ENCODE measurements at places on chromosomes 7 and 10.
A peak's percentile ranks its signal among the peaks of the same experiment; 100 is the strongest.

GRCh38 chr10:82796510-82796909 is 921.5 kb downstream of the NRG3 start:
- no peaks in the 10 kb centered on the region for H3K4me1 ChIP-seq
- no peaks in the 10 kb centered on the region for H3K27me3 ChIP-seq
- DNase-seq: no peak
- no peak overlapping the region for H3K27ac ChIP-seq

GRCh38 chr10:87694011-87694794 is 34.5 kb downstream of the PAPSS2 start:
- no peak overlapping the region for H3K27ac ChIP-seq
- peaks cover 8% of the 10 kb centered on the region for H3K27me3 ChIP-seq
- H3K4me3 ChIP-seq: no peak overlapping the region
- no peaks in the 10 kb centered on the region for H3K36me3 ChIP-seq
- DNase-seq: no peak

DNA sequence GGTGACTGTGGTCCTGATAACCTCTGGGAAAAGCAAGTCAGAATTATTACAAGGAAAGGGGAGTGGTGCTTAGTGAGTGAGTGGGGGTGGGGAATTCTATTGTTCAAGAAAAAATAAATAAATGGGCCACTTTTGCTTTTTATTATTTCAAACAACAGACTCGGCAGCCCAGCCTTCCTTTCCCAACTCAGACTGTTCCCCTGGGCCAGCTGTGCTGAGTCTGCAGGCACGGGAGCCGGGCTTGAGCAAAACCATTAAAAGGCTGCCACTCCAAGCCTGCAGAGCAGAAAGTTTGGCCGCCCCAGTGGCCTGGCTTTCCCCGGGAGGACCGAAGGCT is 90.0 kb downstream of the PLXNA4 start:
- no peak overlapping the region for H3K4me3 ChIP-seq
- peaks cover 23% of the 10 kb centered on the region for H3K4me1 ChIP-seq
- DNase-seq: no peak
- H3K27ac ChIP-seq: no peak overlapping the region
- no peaks in the 10 kb centered on the region for H3K36me3 ChIP-seq

GRCh38 chr10:103605359-103606096 is 112.0 kb downstream of the NEURL1 start:
- peaks cover 2% of the 10 kb centered on the region for H3K36me3 ChIP-seq
- no peak overlapping the region for H3K4me3 ChIP-seq
- H3K27me3 ChIP-seq: no peaks in the 10 kb centered on the region

- H3K27ac ChIP-seq: no peak overlapping the region
- no peaks in the 10 kb centered on the region for H3K4me1 ChIP-seq
- no peak for DNase-seq
- H3K36me3 ChIP-seq: no peaks in the 10 kb centered on the region
- H3K4me3 ChIP-seq: no peak overlapping the region
Measured at GRCh38 chr7:981793-982510, 1.0 kb upstream of the CYP2W1 start.

- DNase-seq: no peak
- H3K4me3 ChIP-seq: no peak overlapping the region
- H3K27me3 ChIP-seq: peaks cover 22% of the 10 kb centered on the region
- H3K36me3 ChIP-seq: no peaks in the 10 kb centered on the region
- H3K4me1 ChIP-seq: peaks cover 6% of the 10 kb centered on the region
Measured at GRCh38 chr10:1364151-1364910, 308.1 kb downstream of the WDR37 start.

GRCh38 chr7:115779561-115779960 is 251.0 kb downstream of the TFEC start:
- no peak overlapping the region for H3K4me3 ChIP-seq
- H3K36me3 ChIP-seq: no peaks in the 10 kb centered on the region
- H3K4me1 ChIP-seq: no peaks in the 10 kb centered on the region
- no peaks in the 10 kb centered on the region for H3K27me3 ChIP-seq

DNA sequence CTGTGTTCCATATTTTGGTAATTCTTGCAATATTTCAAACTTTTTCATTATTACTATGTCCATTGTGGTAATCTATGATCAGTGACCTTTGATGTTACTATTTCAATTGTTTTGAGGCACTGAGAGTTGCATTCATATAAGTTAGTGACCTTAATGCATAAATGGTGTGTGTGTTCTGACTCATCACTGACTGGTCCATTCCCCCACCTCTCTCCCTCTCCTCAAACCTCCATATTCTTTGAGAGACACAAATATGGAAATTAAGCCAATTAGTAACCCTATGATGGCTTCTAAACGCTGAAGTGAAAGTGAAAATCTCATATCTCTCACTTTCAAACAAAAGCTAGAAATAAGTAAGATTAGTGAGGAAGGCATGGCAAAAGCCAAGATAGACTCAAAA is 739.6 kb downstream of the CCSER2 start:
- H3K27me3 ChIP-seq: no peaks in the 10 kb centered on the region
- H3K4me3 ChIP-seq: no peak overlapping the region
- no peak overlapping the region for H3K27ac ChIP-seq
- no peaks in the 10 kb centered on the region for H3K4me1 ChIP-seq
- H3K36me3 ChIP-seq: no peaks in the 10 kb centered on the region
- no peak for DNase-seq

GRCh38 chr10:68876246-68877138 is 24.6 kb upstream of the DDX50 start:
- no peaks in the 10 kb centered on the region for H3K4me1 ChIP-seq
- no peak for DNase-seq
- H3K27ac ChIP-seq: no peak overlapping the region

GRCh38 chr10:124707551-124707950 is 36.6 kb downstream of the FAM53B start:
- H3K4me3 ChIP-seq: no peak overlapping the region
- DNase-seq: no peak
- H3K27ac ChIP-seq: peak overlapping the region; percentile 95
- peaks cover 89% of the 10 kb centered on the region for H3K4me1 ChIP-seq

- H3K27me3 ChIP-seq: no peaks in the 10 kb centered on the region
- no peaks in the 10 kb centered on the region for H3K36me3 ChIP-seq
- H3K4me3 ChIP-seq: no peak overlapping the region
- no peaks in the 10 kb centered on the region for H3K4me1 ChIP-seq
- H3K27ac ChIP-seq: no peak overlapping the region
Measured at GRCh38 chr10:85008488-85009184, 680.2 kb downstream of the CCSER2 start.

- no peak overlapping the region for H3K4me3 ChIP-seq
- no peaks in the 10 kb centered on the region for H3K36me3 ChIP-seq
- H3K27ac ChIP-seq: no peak overlapping the region
- peaks cover 5% of the 10 kb centered on the region for H3K27me3 ChIP-seq
Measured at GRCh38 chr7:50962962-50963374, 180.3 kb upstream of the GRB10 start.

GRCh38 chr10:96747734-96748550 is 27.6 kb upstream of the PIK3AP1 start:
- no peaks in the 10 kb centered on the region for H3K36me3 ChIP-seq
- H3K27ac ChIP-seq: no peak overlapping the region
- H3K27me3 ChIP-seq: no peaks in the 10 kb centered on the region
- peak; percentile 26 for DNase-seq
- peaks cover 7% of the 10 kb centered on the region for H3K4me1 ChIP-seq

DNA sequence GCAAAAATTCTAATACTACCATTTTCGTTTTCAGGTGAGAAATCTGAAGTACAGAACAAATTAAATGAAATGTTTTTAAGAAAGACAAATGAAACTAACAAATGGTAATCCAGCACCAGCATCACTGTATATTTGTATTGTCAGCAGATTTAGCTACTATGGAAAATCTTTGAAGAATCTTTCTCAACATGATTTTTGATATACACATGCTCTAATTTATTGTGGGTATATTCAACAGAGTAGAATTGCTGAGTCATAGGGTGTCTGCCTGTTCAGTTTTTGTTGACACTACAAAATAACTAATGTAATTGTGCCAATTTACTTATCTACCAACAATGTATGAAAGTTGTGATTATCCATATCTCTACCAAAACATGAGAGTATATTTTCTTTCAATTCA is 437.6 kb downstream of the PCDH15 start:
- H3K4me1 ChIP-seq: no peaks in the 10 kb centered on the region
- no peak for DNase-seq
- H3K27ac ChIP-seq: no peak overlapping the region
- no peaks in the 10 kb centered on the region for H3K27me3 ChIP-seq
- H3K4me3 ChIP-seq: no peak overlapping the region

GRCh38 chr7:50679218-50680007 is 103.3 kb downstream of the GRB10 start:
- DNase-seq: no peak
- H3K4me3 ChIP-seq: no peak overlapping the region
- H3K4me1 ChIP-seq: no peaks in the 10 kb centered on the region
- no peak overlapping the region for H3K27ac ChIP-seq
- no peaks in the 10 kb centered on the region for H3K36me3 ChIP-seq
- no peaks in the 10 kb centered on the region for H3K27me3 ChIP-seq

DNA sequence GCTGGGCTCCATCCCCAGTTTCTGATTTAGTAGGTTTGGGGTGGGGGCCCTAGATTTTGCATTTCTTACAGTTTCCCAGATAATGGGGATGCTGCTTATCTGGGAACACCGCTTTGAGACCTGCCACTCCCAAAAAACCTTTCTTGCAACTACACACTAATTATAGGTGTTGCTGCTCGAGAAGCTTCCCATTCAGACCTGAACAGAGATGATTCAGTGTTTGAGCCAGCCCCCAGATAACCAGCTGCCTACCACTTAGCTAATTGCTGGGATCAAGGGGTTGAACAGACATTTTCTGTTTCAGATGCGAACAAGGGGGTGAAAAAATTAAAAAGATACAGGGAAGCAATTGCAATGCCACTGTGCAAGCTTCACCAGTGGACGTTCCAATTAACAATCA is 448.5 kb downstream of the KCNMA1 start:
- H3K4me3 ChIP-seq: no peak overlapping the region
- no peaks in the 10 kb centered on the region for H3K4me1 ChIP-seq
- peaks cover 7% of the 10 kb centered on the region for H3K27me3 ChIP-seq
- H3K27ac ChIP-seq: no peak overlapping the region

GRCh38 chr7:112596981-112597380 is 116.2 kb downstream of the LSMEM1 start:
- no peaks in the 10 kb centered on the region for H3K27me3 ChIP-seq
- DNase-seq: no peak
- H3K4me3 ChIP-seq: no peak overlapping the region
- H3K36me3 ChIP-seq: no peaks in the 10 kb centered on the region
- no peak overlapping the region for H3K27ac ChIP-seq

DNA sequence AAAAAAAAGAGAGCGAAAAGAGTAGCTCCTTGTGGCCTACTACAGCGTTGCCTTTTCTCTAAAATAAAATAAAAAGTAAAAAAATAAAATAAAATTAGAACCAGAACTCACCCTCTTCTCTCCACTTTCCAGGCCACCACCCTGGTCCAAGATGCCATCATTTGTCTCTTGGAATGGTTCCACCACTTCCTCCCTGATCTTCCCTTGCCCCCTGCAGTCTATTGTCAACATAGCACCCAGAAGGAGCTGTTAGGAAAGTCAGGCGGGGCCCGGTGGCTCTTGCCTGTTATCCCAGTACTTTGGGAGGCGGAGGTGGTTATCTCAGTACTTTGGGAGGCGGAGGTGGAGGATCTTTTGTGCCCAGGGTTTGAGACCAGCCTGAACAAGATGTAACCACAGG is 7.6 kb upstream of the GRID2IP start:
- DNase-seq: peak; percentile 41
- peaks cover 8% of the 10 kb centered on the region for H3K4me1 ChIP-seq
- peaks cover 4% of the 10 kb centered on the region for H3K27me3 ChIP-seq
- H3K36me3 ChIP-seq: no peaks in the 10 kb centered on the region

GRCh38 chr7:40755438-40755837 is 620.6 kb downstream of the SUGCT start:
- no peak for DNase-seq
- no peak overlapping the region for H3K4me3 ChIP-seq
- no peaks in the 10 kb centered on the region for H3K36me3 ChIP-seq
- H3K27ac ChIP-seq: no peak overlapping the region
- no peaks in the 10 kb centered on the region for H3K27me3 ChIP-seq
- H3K4me1 ChIP-seq: no peaks in the 10 kb centered on the region

DNA sequence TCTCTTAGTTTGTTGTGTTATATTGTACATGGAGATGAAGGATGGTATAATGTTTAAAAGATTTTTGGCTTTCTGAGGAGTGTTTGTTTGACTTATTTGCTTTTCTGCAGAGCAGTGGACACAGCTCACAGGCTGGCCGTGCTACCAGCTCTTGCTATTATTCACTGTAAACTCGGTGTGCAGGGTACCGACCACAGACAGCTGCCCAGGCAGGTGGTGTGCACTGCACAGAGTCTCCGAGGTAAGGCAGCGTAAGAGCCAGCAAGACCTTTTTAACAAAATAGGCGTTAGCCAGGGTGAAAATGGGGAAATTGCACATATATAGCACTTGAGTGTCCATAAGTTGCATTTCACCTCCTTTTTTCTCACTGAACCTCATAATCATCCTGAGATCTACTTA is 438.0 kb downstream of the CNTNAP2 start:
- DNase-seq: no peak
- H3K36me3 ChIP-seq: no peaks in the 10 kb centered on the region
- no peak overlapping the region for H3K4me3 ChIP-seq
- no peaks in the 10 kb centered on the region for H3K27me3 ChIP-seq
- no peak overlapping the region for H3K27ac ChIP-seq
- no peaks in the 10 kb centered on the region for H3K4me1 ChIP-seq

GRCh38 chr7:77651575-77652162 is 44.6 kb upstream of the RSBN1L start:
- no peak for DNase-seq
- no peaks in the 10 kb centered on the region for H3K36me3 ChIP-seq
- no peaks in the 10 kb centered on the region for H3K4me1 ChIP-seq
- no peak overlapping the region for H3K27ac ChIP-seq
- H3K4me3 ChIP-seq: no peak overlapping the region
- H3K27me3 ChIP-seq: no peaks in the 10 kb centered on the region

GRCh38 chr7:16811551-16811950 is 6.8 kb upstream of the AGR2 start:
- H3K4me1 ChIP-seq: no peaks in the 10 kb centered on the region
- H3K36me3 ChIP-seq: no peaks in the 10 kb centered on the region
- DNase-seq: no peak
- H3K4me3 ChIP-seq: no peak overlapping the region
- no peak overlapping the region for H3K27ac ChIP-seq

DNA sequence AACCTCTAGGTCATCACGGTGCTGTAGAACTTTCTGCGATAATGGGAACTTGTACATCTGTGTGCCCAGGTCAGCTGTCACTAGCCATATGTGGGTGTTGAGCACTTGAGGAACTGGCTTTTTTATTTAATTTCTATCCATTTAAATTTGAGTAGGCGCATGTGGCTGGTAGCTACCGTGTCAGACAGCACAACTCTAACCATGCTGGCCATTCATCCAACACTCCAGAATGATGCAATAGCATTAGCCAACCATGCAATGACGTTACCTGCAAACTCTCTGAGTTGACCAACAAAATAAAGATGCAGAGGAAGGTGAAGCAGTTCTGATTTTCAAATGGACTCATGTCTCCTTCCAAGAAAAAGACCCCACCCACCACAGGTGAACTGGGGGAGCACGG is 24.4 kb upstream of the CHST15 start:
- H3K36me3 ChIP-seq: no peaks in the 10 kb centered on the region
- H3K27me3 ChIP-seq: no peaks in the 10 kb centered on the region
- H3K27ac ChIP-seq: no peak overlapping the region
- H3K4me1 ChIP-seq: no peaks in the 10 kb centered on the region
- H3K4me3 ChIP-seq: no peak overlapping the region

- no peaks in the 10 kb centered on the region for H3K4me1 ChIP-seq
- no peak for DNase-seq
- H3K36me3 ChIP-seq: no peaks in the 10 kb centered on the region
Measured at GRCh38 chr10:26944261-26944882, 83.6 kb upstream of the ABI1 start.

GRCh38 chr7:16891874-16892643 is 10.3 kb upstream of the AGR3 start:
- DNase-seq: no peak
- no peak overlapping the region for H3K27ac ChIP-seq
- H3K36me3 ChIP-seq: no peaks in the 10 kb centered on the region
- H3K27me3 ChIP-seq: no peaks in the 10 kb centered on the region
